ENCODE measurements at places on chromosomes 3 and 15. TPM values are rescaled to one million over a fixed set of nuclear protein-coding genes. Genes with fewer than 3 reads are reported as not detected.

Gene P4HTM
- total RNA-seq, result 67.2 TPM

Gene CHRM5
- not detected for total RNA-seq

Gene ZDHHC23
- 3.2 TPM for total RNA-seq

Gene LZTFL1
- 12.4 TPM for total RNA-seq

Gene PLA2G4F
- total RNA-seq, result not detected

Gene TJP1
- total RNA-seq, result not detected

Gene SPESP1
- 0.56 TPM for total RNA-seq

Gene CD96
- 142 TPM for total RNA-seq

Gene GOLGA6L4
- 1.5 TPM for total RNA-seq

Gene FBXW12
- total RNA-seq, result not detected

Gene RBM6
- 153 TPM for total RNA-seq

Gene COLQ
- total RNA-seq, result 6.6 TPM

Gene EIF4G1
- total RNA-seq, result 265 TPM

Gene CLDN16
- total RNA-seq, result not detected

GRCh38 chr3:125073390-125073905 lies 17.7 kb upstream of the HEG1 start:
- H3K27ac ChIP-seq, result no peak overlapping the region
- no peak overlapping the region for H3K4me3 ChIP-seq
- no peaks in the 10 kb centered on the region for H3K36me3 ChIP-seq
- no peaks in the 10 kb centered on the region for H3K4me1 ChIP-seq
- no peak for DNase-seq

GRCh38 chr15:32722136-32722535 lies 4.3 kb downstream of the GREM1 start:
- DNase-seq, result no peak
- H3K27me3 ChIP-seq, result no peaks in the 10 kb centered on the region
- H3K27ac ChIP-seq, result no peak overlapping the region

- no peaks in the 10 kb centered on the region for H3K27me3 ChIP-seq
- no peak overlapping the region for H3K27ac ChIP-seq
- H3K36me3 ChIP-seq, result no peaks in the 10 kb centered on the region
- no peak for DNase-seq
- H3K4me1 ChIP-seq, result no peaks in the 10 kb centered on the region
- no peak overlapping the region for H3K4me3 ChIP-seq
Measured at GRCh38 chr3:23620638-23621015, 185.1 kb upstream of the UBE2E1 start.

DNA sequence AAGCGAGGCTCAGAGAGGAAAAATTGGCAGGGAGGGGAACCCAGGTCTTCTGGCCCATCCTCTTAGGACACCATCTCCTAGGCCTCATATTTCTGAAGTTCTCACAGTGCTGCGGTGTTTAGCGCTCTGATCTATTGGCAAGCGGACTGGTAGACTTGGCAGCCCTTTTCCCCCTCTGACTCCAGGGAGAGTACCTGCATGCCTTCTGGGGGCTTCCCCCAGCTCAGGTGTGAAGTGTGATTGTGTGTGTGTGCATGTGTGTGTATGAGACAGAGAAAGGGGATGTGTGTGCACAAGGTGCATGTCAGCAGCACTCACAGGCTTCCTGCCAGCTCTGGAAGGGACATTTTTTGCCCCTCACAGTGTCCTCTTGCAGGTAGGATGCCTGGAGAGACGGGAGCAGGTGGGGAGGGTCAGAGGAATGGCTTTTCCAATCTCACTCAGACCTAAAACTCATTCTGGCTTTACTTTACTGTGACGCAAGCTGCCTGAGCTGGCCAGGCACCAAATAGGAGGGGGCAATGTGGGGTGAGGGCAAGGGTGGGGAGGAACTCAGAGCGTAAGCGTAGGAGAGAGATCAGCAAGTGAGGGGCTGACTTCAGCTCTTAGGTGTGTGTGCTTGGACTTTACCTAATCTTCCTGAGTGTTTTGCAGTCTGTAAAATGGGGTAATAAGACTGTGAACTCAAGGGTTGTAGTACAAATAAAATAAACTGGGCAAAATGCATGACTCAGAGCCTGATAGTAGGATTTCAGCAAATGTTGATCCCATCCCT lies 4.0 kb upstream of the IL17RE start:
- H3K36me3 ChIP-seq, result no peaks in the 10 kb centered on the region
- peak overlapping the region; percentile 25 for H3K27ac ChIP-seq
- peaks cover 20% of the 10 kb centered on the region for H3K4me1 ChIP-seq

DNA sequence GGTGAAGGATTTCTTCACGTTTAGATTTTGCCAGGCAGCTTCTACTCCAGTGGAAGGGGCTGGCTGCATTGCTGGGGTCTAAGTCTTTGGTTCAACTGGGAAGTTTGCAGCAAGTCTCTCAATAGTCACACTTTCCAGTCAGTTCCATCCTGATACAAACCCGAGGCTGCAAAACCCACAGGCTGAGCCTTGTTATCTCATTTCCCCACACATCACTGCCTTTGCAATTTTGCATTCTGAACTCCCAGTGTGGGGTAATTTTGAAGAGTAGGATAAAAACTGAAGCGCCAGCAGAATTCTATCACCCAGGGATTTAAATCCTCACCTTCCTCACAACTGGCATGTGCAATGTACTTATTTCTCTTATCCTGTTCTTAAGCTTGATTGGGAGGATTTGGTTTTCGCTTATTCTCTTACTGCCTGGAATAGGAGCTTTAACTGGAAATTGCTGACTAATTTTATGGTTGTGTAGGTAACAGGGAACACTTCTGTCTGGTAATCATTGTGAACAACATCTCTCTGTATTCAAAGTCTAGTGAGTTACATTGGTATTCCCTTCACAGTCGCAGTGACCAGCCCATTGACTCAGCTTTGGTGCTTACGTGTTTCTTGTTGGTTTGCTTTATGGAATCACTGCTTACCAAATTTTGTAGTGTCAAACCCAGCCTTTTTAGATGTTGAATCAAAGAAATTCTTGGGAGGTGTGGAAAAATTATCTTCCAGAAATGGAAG lies 142.0 kb upstream of the TOPAZ1 start:
- H3K4me1 ChIP-seq, result no peaks in the 10 kb centered on the region
- H3K36me3 ChIP-seq, result no peaks in the 10 kb centered on the region

DNA sequence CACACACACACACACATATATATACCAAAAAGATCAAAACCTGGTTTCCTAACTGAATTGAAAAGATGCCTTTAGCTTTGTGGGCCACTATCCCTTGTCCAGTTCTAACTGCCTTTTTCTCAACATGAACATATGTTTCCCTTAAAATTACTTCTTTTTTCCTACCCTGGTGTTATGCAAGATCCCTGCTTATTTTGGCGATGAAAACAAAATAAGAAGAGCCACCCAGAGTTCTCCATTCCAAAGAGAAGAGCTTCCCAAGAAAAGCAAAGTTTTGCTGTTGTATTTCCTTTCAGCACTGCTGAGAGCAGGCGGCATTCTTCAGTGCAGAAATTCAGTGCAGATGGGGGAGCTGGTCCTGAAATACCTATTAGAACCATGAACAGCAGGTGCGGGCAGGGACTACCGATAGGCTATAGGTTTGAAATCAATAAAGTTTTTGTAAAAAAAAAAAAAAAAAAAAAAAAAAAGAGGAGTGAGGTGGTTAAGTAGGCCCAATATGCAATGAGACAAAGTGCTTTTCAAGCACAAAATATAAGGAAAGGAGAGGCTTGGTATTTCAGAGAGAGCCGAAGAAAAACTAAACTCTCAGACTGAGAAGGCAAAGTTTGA lies 238.0 kb downstream of the FOXP1 start:
- peaks cover 7% of the 10 kb centered on the region for H3K4me1 ChIP-seq
- H3K36me3 ChIP-seq, result no peaks in the 10 kb centered on the region
- H3K27me3 ChIP-seq, result no peaks in the 10 kb centered on the region
- no peak for DNase-seq

- no peaks in the 10 kb centered on the region for H3K4me1 ChIP-seq
- H3K36me3 ChIP-seq, result no peaks in the 10 kb centered on the region
- DNase-seq, result no peak
- H3K27me3 ChIP-seq, result no peaks in the 10 kb centered on the region
- no peak overlapping the region for H3K27ac ChIP-seq
Measured at GRCh38 chr3:96169111-96169766, 645.2 kb upstream of the EPHA6 start.

GRCh38 chr3:99562990-99563607 lies 75.3 kb upstream of the COL8A1 start:
- no peak overlapping the region for H3K27ac ChIP-seq
- H3K27me3 ChIP-seq, result no peaks in the 10 kb centered on the region
- DNase-seq, result no peak
- no peaks in the 10 kb centered on the region for H3K4me1 ChIP-seq
- no peak overlapping the region for H3K4me3 ChIP-seq
- no peaks in the 10 kb centered on the region for H3K36me3 ChIP-seq

DNA sequence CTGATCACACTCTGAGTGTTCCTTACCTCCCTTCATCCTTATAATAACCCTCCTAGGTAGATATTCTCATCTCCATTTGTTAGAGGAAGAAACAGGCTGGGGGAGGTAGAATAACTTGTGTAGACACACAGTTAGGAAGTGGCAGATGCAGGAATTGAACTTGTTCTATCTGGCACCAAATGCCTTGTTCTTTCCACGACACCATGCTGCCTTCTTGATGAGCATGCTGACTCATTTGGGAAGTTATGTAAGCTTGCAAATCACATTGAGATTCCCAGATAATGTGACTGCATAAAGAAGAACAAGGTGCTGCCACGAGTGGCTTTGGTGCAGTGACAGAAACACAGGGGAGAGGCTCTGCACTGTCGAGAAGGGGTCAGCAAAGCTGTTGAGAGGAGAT lies 27.5 kb upstream of the NDUFB4 start:
- no peak overlapping the region for H3K4me3 ChIP-seq
- H3K36me3 ChIP-seq, result no peaks in the 10 kb centered on the region
- no peak for DNase-seq
- peaks cover 3% of the 10 kb centered on the region for H3K27me3 ChIP-seq
- no peak overlapping the region for H3K27ac ChIP-seq
- no peaks in the 10 kb centered on the region for H3K4me1 ChIP-seq

DNA sequence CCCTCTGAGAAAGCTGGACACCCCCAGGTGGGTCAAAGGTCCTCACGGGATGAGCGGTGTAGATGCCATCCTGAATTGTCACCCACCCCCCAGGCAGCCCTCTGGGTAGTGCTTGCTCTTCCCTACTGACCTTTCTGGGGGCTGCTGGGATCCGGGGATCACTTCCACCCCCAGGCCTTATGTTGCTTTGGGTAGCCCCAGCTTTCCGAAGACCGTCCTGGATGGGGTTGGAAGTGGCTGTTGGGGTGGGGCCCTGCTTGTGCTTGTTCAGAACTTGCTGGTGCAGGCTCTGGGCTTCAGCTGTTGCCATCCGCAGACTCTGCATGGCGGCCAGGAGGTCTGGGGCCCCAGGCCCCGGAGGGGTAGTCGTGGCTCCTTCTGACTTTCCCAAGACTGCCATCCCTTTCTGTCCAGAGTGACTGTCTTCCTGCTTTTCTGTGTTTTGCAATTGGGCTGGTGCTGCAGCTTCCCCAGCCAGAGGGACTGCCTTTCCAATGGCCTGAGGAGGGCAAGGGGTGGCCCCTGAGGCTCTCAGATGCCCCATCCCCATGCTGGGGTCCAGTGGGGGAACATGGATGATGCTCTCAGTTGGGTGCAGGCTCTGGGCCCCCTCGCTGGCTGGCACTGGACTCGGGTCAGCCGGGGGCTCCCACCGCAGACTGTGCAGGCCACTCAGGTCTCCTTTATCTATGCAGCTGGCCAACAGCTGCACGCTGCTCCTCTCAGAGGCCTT lies 6.3 kb downstream of the XIRP1 start:
- DNase-seq, result no peak
- no peak overlapping the region for H3K27ac ChIP-seq
- no peak overlapping the region for H3K4me3 ChIP-seq
- no peaks in the 10 kb centered on the region for H3K27me3 ChIP-seq
- H3K4me1 ChIP-seq, result peaks cover 3% of the 10 kb centered on the region

DNA sequence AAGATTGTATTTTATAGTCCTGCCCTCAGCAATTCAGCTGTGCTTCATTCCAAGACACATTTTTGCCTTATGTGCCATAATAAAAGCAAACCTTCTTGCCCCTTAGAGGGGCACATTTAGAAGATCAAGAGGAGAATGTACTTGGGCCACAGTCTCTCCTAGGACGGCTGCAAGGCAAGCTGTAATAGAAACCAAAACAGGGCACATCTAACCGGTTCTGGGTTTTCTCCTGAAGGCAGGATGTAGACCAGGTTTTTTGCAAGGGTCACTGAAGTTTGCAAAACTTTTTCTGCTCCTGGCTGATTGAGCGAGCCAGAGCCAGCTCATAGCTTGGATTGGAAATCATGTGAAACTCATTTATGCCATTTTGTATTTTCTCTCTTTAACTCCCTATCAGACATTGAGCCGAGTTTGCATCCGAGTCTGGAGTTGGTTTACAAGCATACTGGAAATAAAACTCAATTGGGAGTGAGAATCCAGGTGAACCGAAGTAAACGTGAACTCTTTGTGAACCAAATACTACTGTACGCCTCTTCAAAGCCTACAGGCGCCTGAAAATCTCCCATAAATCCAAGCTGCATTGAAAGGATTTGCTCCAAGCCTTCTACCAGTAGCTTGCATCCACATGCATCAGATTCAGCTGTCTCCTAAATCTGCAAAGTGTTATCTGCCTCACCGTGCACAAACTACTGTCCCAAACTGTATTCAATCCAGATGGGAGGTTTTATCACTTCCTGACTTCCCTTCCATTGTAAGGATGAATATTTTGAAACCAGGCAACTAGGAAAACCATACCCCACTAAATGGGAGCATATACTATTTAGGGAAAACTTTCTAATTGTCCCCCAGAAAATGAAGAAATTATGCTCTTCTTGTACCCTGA lies 60.9 kb upstream of the TSC22D2 start:
- no peak overlapping the region for H3K27ac ChIP-seq
- H3K4me1 ChIP-seq, result no peaks in the 10 kb centered on the region
- no peaks in the 10 kb centered on the region for H3K36me3 ChIP-seq
- no peaks in the 10 kb centered on the region for H3K27me3 ChIP-seq
- DNase-seq, result no peak

GRCh38 chr3:9653565-9654248 lies 4.4 kb downstream of the MTMR14 start:
- no peak for DNase-seq
- H3K27me3 ChIP-seq, result no peaks in the 10 kb centered on the region
- no peak overlapping the region for H3K27ac ChIP-seq
- no peak overlapping the region for H3K4me3 ChIP-seq
- H3K36me3 ChIP-seq, result peaks cover 76% of the 10 kb centered on the region

- DNase-seq, result no peak
- H3K4me1 ChIP-seq, result no peaks in the 10 kb centered on the region
- no peaks in the 10 kb centered on the region for H3K36me3 ChIP-seq
- H3K4me3 ChIP-seq, result no peak overlapping the region
- no peaks in the 10 kb centered on the region for H3K27me3 ChIP-seq
Measured at GRCh38 chr15:58284293-58284692, 146.1 kb downstream of the AQP9 start.

DNA sequence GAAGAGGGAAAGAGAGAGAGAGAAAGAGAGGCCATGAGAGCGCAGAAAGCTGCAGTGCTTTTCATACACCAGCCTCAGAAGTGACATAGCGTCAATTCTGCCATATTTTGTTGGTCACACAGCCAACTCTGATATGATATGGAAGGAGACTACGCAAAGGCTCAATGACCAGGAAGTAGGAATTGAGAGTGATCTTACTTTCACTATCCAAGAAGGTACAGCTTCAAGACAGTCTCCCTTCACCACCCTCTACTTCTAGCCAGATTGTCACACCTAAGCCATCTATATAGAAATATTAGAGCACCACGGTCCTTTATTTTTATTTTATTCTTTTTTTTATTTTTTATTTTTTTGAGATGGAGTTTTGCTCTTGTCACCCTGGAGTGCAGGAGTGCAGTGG lies 21.1 kb downstream of the PARP15 start:
- no peaks in the 10 kb centered on the region for H3K27me3 ChIP-seq
- H3K36me3 ChIP-seq, result no peaks in the 10 kb centered on the region
- H3K4me3 ChIP-seq, result no peak overlapping the region
- no peak overlapping the region for H3K27ac ChIP-seq

- no peaks in the 10 kb centered on the region for H3K4me1 ChIP-seq
- H3K4me3 ChIP-seq, result no peak overlapping the region
- H3K27ac ChIP-seq, result no peak overlapping the region
- H3K36me3 ChIP-seq, result no peaks in the 10 kb centered on the region
Measured at GRCh38 chr15:45389351-45389750, 11.0 kb upstream of the GATM start.

All from naive thymus-derived CD4-positive, alpha-beta T cell (primary cell).